Stimulated activated CD8-positive, alpha-beta memory T cell treated with anti-CD3 and anti-CD28 coated beads, Interleukin-15, amount 100 ng/mL, for 24 hours (primary cell): ENCODE measurements at places on chromosomes 7 and 10.

- no peak for DNase-seq
Measured at GRCh38 chr7:28729281-28729680, 228.8 kb downstream of the TRIL start.

DNA sequence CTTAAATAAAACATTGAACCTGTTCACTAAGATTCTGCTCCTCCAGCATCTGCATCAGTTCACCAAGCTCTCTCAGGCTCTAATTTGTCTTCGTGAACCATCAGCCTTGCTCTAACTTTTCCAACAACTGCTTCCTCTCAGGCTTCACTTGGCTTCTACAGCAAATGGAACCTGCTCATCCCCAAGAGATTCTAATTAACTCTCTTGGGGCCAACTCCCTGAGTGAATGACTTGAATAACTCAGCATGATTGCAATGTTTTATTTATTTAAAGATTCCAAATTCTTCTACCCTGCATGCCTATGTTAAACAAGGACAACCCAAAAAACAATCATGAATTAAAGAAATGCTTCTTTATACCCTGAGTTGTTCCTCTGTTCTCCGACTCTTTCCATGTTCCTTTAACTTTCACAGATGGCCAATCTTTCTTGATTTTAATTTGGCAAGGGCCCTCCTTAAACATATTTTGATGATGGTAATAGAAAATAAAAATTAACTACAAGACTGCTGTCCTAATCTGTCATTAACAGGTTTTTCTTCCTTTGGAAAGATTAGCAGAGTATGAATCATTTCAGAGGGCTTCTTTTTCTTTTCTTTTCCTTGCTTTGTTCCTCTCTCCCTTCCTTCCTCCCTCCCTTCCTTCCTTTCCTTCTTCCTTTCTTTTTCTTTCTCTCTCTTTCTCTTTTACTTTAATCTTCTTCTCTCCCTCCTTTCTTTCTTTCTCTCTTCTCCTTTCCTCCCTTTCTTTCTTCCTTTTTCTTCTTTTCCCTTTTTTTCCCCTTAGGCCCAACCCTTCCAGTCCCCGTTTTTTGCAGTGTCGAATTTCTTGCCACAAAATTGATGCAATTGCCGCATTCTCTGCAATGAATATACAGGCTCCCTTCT, 195.0 kb upstream of the RHOBTB1 start:
- no peak for DNase-seq

DNA sequence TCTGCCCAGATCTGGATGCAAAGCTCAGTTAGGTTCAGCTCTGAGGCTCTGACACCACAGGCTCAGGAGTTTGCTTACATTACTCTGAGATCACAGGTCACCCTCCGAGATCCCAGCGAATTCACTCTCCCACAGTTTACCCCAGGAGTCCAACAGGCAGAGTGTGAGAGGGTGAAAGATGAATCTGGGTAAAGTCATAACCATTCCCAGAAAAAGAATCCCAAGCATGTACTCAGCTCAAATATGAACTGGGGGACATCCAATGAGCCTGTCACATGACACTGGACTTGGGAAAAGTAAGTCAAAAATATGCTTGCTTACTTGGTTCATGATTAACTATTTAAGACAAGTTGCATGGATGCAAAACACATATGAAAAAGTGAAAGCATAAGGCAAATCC, 110.3 kb upstream of the ARID5B start:
- no peak for DNase-seq

- no peak for DNase-seq
Measured at GRCh38 chr7:131424219-131424822, 96.6 kb downstream of the MKLN1 start.

- no peak for DNase-seq
Measured at GRCh38 chr10:6766131-6766801, 186.2 kb upstream of the PRKCQ start.

GRCh38 chr10:52703898-52704297, 68.7 kb downstream of the MBL2 start:
- no peak for DNase-seq

DNA sequence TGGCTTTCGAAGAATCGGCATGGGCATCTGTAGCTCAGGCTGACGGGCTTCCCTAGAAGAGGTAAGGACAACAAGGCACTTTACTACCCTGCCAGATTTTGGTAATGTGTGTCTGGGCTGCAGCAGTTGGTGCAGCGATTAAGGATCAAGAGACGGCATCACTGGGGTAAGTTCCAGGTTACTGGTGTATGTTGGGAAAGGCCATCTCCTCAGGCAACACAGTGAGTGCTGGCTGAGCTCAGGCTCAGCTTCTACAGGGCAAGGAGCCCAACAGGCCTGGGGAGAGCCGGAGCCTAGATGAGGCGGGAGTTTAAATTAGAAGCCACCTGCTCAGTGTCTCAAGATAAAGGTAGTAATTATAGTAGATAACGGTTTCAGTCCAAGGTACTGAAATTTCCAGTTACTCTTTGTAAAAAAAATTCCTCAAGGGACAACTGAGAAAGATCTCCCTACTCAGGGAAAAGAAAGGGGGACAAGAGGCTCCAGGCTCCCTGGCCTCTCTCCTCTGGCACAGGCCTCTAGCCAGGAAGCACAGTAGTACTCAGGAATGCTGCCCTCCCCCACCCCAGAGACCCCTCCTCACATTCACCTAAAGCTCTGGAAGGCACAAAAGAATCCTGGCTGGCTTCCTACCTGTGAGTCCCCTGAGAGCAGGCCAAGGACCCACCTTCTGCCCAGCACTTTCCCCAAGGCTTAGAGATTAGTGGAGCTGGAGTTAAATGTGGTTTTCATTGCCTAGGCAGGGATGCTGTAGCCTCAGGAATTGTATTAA, 3.9 kb downstream of the CXCL12 start:
- no peak for DNase-seq
